Putamen (tissue), 1 donor: ENCODE measurements at places on chromosomes 7 and 10.

GRCh38 chr10:11002485-11002884, 15.2 kb upstream of the CELF2 start:
- no peak for DNase-seq

- DNase-seq = no peak
Measured at GRCh38 chr10:7577176-7577575, 89.6 kb downstream of the ITIH5 start.

- no peak for DNase-seq
Measured at GRCh38 chr10:55048830-55049498, 247.9 kb upstream of the PCDH15 start.

DNA sequence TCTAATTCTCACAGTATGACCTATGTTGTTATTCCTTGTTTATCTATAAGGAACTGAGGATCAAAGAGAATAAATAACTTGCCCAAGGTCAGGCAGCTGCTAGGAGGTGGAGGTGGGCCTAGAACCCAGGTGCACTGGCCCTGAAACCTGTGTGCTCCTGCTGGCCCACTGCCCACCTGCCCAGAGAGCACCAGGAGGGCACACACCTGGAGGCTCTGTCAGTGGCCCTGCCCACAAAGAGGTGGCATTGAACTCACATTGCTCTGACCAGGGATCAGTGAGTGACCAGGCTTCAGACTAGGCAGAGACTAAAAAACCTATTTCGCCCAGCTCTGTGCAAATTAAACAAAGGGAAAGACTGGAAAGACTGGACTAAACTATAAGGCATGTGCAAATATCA, 210.6 kb downstream of the TNS3 start:
- DNase-seq = no peak

- no peak for DNase-seq
Measured at GRCh38 chr7:43565786-43566185, 17.1 kb upstream of the STK17A start.

DNA sequence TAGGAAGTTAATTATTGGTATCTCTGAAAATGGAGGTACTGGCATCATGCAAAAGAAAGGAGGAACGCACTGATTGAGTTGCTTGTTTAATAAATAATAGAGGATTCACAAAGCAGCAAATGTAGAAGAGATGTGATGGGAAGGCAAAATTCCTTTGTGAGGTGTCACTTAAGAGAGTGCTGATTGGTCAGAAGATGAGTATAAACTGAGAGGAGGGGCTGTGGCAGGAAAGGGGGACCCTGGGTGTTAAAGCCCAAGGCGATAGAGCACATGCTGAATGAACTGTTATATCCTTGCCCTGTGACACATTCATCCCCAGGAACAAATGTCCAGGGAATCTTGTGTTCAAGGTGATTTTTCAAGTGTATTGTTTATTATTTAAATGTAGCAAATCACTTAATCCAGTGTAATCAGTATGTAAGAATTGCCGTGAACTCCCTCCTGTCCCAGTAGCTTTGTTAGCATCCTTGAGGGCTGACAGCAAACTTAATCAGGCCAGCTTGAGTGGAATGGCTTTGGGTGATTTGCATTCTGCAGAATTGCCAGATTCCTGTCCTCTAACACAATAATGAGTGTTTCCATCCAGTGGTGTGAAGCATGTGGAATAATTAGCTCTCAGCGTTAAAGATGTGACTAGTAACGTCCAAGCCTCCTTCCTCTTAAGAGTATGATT, 111.9 kb downstream of the CHN2 start:
- DNase-seq = no peak

DNA sequence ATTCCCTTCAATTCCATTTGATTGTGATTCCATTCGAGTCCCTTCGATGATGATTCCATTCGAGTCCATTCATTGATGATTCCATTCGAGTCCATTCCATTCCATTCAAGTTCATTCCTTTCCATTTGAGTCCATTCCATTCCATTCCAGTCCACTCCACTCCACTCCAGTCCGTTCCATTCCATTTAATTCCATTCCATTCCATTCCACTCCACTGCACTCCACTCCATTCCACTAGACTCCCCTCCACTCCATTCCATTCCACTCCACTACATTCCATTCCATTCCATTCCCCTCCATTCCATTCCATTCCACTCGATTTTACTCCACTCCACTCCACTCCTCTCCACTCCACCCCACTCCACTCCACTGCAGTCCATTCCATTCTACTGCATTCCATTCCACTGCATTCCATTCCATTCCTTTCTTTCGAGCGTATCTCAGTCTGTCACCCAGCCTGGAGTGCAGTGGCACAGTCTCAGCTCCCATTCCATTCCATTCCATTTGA, 115.7 kb downstream of the ZNF92 start:
- no peak for DNase-seq

- no peak for DNase-seq
Measured at GRCh38 chr10:75938380-75939122, 507.1 kb downstream of the LRMDA start.

DNA sequence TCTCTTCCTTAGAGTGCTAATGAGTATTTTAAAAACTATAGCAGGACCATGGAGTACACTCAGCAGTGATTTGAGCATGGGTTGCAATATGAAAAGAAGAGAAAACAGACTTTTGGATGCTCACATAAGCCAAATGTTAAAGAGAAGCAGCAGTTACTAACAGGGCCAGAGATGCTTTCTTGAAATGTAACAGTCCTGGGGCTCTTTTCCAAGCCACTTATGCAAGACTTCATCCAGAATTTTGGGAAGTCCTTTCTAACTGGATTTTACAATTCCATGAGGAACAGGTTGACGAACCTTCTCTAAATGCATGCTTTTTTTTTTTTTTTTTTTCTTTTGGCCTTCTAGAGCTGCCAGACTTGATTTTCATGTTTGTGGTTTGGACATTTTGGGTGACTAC, 282.0 kb downstream of the SEC23IP start:
- DNase-seq = no peak

DNA sequence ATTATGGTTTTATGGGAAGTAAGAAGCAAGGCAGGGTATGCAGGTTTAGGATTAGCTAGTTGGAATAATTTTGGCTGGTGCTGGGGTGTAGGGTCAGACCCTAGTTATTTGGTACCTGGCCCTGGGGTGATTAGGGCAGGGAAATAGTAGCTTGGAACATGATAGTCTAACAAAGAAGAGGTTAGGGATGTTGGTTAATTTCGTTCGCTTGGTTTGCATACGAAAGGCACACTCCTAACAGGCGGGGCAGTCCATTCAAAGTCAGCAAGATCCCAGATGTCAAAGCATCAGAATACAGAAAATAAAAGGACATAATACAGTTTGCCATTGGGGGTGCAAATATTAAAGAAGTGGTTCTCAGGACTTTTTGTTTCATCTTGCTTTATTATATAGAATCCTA, 55.7 kb upstream of the ITPRID1 start:
- DNase-seq = no peak

- DNase-seq = no peak
Measured at GRCh38 chr7:116451957-116452729, 47.4 kb upstream of the CAV2 start.

GRCh38 chr10:7485244-7485556, 74.4 kb upstream of the SFMBT2 start:
- DNase-seq = no peak

- DNase-seq = no peak
Measured at GRCh38 chr10:113080925-113081229, 130.8 kb downstream of the TCF7L2 start.

DNA sequence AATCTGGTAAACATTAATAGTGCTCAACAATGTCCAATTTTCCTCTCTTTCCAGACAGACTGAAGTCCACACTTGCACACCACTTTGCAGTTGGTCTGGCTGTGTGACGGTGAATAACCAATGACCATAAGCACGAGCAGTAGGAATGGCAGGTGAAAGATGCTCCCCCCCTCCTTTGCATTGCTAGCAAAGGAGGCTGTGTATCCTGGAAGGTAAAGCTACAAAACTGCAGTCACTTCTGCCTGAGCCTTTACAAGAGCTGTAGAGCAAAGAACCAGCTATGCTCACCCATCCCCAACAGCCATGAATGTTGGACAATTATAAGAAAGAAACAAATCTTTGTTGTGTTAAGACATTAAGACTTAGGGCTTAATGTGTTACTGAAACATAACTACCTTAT, 178.0 kb downstream of the IPMK start:
- DNase-seq = no peak

DNA sequence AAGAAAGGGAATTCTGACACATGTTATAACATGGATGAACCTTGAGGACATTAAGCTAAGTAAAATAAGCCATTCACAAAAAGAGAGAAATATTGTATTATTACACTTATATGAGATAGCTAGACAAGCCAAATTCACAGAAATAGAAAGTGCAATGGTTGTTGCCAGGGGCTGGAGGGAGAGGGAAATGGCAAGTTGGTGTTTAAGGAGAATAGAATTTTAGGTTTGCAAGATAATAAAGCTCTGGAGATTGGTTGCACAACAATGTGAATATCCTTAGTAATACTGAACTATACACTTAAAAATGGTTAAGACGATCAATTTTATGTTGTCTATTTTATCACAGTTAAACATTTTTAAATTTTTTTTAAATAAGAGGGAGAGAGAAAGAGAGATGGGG, 25.0 kb upstream of the ADD3 start:
- no peak for DNase-seq

DNA sequence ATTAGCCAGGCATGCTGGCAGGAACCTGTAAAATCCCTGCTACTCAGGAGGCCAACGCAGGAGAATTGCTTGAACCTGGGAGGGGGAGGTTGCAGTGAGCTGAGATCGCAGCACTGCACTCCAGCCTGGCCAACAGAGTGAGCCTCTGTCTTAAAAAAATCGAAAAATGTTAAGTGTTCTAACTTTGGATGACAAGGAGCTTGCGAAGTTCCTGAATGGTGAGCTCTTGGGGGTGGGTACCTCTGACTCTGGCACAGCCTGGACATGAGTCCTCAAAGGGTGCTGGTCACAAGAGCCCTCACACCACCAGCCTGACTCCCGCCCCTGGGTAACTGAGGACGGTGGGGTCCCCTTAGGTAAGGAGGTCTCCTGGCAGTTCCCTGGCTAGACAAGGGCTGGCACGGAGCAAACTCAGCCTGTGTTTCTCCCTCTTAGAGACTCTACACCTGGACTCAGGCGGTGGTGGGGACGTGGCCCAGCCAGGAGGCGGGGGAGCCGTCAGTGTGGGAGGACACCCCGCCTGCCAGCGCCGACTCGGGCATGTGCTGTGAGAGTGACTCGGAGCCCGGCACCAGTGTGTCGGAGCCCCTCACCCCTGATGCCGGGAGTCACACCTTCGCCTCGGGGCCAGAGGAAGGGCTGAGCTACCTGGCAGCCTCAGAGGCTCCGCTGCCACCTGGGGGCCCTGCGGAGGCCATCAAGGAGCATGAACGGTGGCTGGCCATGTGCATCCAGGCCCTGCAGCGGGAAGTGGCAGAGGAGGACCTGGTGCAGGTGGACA, 24.1 kb downstream of the AMZ1 start:
- no peak for DNase-seq

- no peak for DNase-seq
Measured at GRCh38 chr10:126119599-126119998, 223.2 kb downstream of the FANK1 start.

DNA sequence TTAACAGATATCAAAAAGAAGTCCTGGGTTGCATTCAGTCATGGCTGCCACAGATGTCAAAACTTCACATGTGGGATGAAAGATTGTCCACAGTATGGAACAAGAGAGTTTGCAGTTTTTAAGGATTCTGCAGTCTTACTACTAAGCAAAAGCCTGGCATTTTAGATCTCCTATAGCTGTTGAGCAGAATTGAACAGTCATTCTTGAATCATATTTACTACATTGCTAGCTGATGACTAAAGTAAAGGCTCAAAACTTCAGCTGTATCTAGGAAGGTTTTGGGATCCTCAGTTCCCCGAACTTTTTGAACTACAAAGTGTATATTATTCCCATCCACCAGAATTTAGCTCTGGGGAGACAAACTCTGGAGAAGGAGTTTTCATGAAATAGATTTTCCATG, 31.0 kb downstream of the BET1 start:
- no peak for DNase-seq

GRCh38 chr7:128830231-128831177, at the start of gene FLNC:
Gene FLNC (plus strand): TSS chr7:128830406. CDS start chr7:128830638, 232 bp downstream.
- no peak for DNase-seq

DNA sequence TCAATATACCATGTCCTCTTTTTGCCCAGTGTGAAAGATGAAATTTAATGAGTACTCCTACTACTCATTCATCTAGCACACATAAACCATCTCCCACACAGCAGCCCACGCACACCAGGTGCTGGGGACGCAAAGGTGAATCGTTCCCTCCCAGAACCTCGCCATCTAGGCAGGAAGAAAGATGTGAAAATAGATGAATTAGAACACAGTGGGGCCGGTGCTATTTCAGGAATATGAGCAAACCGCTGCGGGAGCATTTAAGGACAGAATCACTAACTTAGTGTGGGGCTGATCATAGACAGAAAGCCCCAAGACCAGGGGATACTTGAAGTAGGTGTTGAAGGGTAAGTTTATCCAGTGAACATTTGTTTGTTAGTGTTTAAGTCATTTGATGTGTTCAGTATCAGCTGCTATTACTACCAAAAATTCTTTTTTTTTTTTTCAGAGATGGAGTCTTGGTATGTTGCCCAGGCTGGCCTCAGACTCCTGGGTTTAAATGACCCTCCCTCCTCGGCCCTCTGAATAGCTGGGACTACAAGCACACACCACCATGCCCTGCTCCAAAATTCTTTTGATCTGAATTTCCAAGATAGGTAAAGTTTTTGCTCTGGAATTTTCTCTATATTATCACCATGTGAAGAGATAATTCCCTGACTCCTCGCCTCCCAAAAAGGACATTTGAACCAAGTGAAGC, 48.8 kb downstream of the CPXM2 start:
- peak; percentile 53 for DNase-seq

GRCh38 chr7:139845443-139845805, 16.4 kb downstream of the TBXAS1 start:
- no peak for DNase-seq

GRCh38 chr10:84550756-84551436, 222.5 kb downstream of the CCSER2 start:
- no peak for DNase-seq

DNA sequence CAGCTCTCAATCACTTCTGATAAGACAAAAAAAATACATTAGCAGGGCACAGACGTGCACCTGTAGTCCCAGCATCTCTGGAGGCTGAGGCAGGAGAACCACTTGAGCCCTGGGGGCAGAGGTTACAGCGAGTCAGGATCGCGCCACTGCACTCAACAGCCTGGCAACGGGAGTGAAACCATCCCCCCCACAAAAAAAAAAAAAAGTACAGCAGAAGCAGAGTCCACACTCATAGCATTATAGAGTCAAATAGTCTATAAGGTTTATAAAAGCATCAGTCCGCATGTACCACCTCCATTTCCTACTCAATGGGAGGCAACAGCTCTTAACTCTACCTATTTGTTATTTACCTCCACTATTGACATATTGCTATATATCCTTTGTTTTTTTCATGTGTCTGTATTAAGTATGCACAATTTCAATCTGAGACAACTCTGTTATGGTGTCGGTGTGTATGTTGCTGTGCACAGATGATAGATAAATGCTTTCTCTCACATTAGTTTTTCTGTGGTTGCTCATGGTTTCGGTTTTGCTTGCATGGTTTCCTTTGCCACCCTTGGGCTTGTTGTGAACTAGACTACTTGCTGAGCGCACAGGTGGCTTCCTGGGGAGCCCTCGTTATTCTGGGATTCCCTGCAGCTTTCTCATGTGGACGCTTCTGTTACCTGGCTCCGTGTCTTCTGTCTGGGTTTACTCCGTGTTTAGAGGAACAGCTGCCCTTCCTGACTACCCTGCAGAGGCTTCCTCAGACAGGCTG, 40.4 kb downstream of the PROSER2 start:
- DNase-seq = no peak
